CD14-positive monocyte (primary cell): ENCODE measurements at places on chromosomes 6 and 20.

DNA sequence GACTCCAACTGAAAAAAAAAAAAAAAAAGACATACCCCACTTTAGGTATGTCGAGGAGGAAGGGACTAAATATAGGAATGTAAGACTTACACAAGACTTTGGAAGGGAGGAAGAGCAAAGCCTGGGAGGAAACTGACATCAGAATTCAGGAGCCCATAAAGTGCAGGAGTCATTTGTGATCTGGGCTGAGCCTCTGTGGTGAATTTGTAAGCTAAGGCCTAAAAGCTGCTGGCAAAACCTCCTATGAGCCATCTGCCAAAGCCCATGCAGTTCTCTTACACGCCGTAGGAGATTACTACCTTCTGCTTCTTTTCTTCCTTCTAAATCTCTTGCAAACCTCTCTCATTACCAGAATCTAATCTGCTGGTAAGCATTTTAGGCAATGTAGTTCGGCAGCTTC lies 52.0 kb upstream of the THEMIS start:
- H3K27ac ChIP-seq = no peak overlapping the region
- H3K4me1 ChIP-seq = no peaks in the 10 kb centered on the region
- H3K27me3 ChIP-seq = no peaks in the 10 kb centered on the region
- no peaks in the 10 kb centered on the region for H3K36me3 ChIP-seq
- DNase-seq = no peak
- H3K4me3 ChIP-seq = no peak overlapping the region

- H3K27me3 ChIP-seq = no peaks in the 10 kb centered on the region
- H3K4me1 ChIP-seq = no peaks in the 10 kb centered on the region
- no peak overlapping the region for H3K4me3 ChIP-seq
- no peak overlapping the region for H3K27ac ChIP-seq
- H3K36me3 ChIP-seq = no peaks in the 10 kb centered on the region
- DNase-seq = no peak
Measured at GRCh38 chr20:17904027-17904426, 64.6 kb downstream of the SNX5 start.

DNA sequence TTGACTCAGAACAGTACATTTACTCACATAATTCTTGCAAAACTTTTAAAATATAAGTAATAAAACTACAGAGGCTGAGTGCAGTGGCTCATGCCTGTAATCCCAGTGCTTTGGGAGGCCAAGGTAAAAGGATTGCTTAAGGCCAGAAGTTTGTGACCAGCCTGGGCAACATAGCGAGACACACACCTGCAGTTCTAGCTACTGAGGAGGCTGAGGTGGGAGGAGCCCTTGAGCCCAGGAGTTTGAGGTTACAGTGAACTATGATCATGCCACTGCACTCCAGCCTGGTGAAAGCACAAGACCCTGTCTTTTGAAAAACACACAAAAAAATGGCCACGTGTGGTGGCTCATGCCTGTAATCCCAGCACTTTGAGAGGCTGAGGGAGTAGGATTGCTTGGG lies 21.8 kb upstream of the MYO6 start:
- no peaks in the 10 kb centered on the region for H3K4me1 ChIP-seq
- no peak for DNase-seq
- H3K27me3 ChIP-seq = no peaks in the 10 kb centered on the region
- H3K36me3 ChIP-seq = no peaks in the 10 kb centered on the region
- H3K27ac ChIP-seq = no peak overlapping the region

GRCh38 chr6:1609041-1609647 lies 571 bp upstream of the FOXC1 start:
- H3K36me3 ChIP-seq = no peaks in the 10 kb centered on the region
- H3K4me1 ChIP-seq = peaks cover 72% of the 10 kb centered on the region
- peaks cover 81% of the 10 kb centered on the region for H3K27me3 ChIP-seq
- H3K4me3 ChIP-seq = no peak overlapping the region
- no peak overlapping the region for H3K27ac ChIP-seq

GRCh38 chr6:137133122-137133521 lies 40.3 kb downstream of the IL22RA2 start:
- no peak overlapping the region for H3K4me3 ChIP-seq
- DNase-seq = no peak
- peaks cover 2% of the 10 kb centered on the region for H3K27me3 ChIP-seq
- H3K27ac ChIP-seq = no peak overlapping the region

GRCh38 chr6:43395776-43396175 lies 26.3 kb upstream of the ZNF318 start:
- no peak overlapping the region for H3K4me3 ChIP-seq
- H3K27me3 ChIP-seq = peaks cover 9% of the 10 kb centered on the region
- H3K27ac ChIP-seq = no peak overlapping the region
- DNase-seq = no peak
- peaks cover 24% of the 10 kb centered on the region for H3K4me1 ChIP-seq
- no peaks in the 10 kb centered on the region for H3K36me3 ChIP-seq

DNA sequence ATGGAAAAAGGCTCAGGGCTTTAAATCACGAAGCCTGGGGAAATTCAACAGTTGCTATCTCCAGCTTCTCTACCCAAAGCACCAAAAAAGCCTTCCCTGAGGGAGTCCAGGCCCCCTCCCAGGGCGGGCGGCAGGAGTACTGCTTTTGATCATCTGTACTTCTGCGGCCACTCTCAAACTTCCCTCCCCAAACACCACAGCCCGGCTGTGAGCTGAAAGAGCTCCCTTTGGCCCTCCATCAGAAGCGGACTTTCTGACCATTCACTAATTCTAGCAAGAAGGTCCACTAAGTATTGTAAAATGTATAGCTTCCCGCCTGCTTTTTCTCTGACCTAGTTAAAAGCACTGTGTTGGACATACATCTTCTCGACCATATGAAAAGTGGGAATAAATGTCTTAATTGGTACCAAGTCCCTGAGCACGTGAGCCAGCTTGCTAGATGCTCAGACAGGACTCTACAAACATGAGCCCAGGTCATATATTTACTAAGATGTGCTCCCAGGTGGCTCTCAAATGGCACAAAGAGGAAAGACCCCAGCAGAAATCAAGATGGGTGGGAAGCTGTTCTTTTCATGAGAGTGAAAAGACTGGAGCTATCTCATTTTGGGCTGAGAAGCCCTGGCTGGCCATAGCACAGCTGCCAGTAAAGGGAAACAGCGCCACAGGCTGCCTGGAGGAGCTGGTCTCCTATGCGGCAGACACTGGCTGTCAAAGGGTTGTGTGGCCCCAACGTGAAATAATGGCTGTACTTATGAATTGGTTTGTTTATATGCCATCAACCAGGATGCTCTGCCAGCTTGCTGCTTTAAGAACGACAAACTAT lies 58.6 kb downstream of the GFOD1 start:
- no peaks in the 10 kb centered on the region for H3K27me3 ChIP-seq
- DNase-seq = no peak
- H3K36me3 ChIP-seq = no peaks in the 10 kb centered on the region
- peak overlapping the region; percentile 39 for H3K4me3 ChIP-seq

DNA sequence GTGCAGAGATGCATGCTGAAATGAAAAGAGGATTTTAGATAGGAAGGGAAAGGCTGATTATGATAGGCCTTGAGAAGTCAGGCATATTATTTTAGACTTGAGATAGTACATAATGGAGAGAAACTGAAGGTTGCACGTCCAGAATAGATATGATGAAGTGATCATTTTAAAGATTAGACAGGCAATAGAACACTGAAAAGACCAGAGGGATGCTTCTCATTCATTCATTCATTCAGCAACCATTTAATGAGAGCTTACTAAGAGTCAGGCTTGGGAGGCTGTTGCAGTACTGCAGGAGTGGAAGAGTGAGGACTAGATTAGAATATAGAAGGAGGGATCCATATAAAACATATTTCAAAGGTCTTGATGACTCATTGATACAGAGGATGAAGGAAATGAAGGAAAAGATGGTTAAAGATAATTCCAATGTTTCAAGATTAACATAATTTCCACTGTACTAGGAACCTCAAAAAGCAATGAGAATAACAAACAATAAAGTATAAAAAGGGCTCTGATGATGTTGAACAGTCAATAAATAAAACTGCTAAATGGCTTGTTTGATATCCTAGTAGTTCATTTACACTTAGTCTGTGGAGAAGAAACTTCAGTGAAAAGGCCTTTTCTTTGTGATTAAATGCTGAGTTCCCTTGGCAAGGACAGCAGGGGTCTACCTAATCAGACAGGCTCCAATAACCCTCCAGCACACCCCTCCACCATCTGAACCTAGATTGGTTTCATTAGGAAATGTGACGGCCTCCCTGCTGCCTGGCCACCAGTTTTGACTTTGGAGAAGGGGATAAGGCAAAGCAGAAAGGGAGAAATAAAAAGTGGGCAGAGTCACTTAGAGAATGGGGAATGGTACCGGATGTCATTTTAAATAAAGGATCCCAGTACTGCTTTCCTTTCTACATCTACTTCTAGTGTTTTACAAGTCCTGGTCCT lies 5.3 kb upstream of the FBXO9 start:
- H3K27ac ChIP-seq = no peak overlapping the region
- peaks cover 10% of the 10 kb centered on the region for H3K36me3 ChIP-seq

GRCh38 chr6:98308564-98308963 lies 525.8 kb upstream of the POU3F2 start:
- DNase-seq = no peak
- H3K36me3 ChIP-seq = no peaks in the 10 kb centered on the region
- no peak overlapping the region for H3K4me3 ChIP-seq
- H3K4me1 ChIP-seq = no peaks in the 10 kb centered on the region
- no peak overlapping the region for H3K27ac ChIP-seq

DNA sequence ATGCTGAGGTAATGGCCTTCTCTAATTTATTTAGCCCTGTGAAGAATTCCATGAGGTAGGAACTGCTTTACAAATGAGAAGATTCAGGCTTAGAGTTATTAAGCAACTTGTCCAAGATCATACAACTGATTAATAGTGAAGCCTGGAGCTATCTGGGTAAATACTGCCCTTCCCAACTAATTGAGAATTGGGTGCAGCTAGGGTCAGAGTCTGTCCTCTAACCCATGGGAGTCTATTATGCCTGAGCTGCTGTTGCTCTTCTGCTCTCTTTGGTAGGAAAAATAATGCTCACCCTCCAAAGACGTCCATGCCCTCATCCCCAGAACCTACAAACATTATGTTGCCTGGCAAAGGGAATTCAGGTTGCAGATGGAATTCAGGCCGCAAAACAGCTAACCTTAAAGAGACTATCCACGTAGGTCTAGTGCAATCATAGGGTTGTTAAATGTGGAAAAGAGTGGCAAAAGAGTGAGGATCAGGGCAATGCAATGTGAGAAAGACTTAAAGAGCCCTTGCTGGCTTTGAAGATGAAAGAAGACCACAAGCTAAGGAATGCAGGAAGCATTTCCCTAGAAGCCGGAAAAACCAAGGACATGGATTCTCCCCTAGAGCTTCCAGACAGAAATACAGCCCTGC lies 90.1 kb downstream of the SPTLC3 start:
- H3K4me3 ChIP-seq = no peak overlapping the region
- no peak overlapping the region for H3K27ac ChIP-seq
- no peaks in the 10 kb centered on the region for H3K27me3 ChIP-seq
- H3K4me1 ChIP-seq = no peaks in the 10 kb centered on the region

GRCh38 chr6:2733324-2733723 lies 17.4 kb downstream of the MYLK4 start:
- no peaks in the 10 kb centered on the region for H3K36me3 ChIP-seq
- H3K27ac ChIP-seq = peak overlapping the region; percentile 87
- no peak overlapping the region for H3K4me3 ChIP-seq
- no peaks in the 10 kb centered on the region for H3K27me3 ChIP-seq

DNA sequence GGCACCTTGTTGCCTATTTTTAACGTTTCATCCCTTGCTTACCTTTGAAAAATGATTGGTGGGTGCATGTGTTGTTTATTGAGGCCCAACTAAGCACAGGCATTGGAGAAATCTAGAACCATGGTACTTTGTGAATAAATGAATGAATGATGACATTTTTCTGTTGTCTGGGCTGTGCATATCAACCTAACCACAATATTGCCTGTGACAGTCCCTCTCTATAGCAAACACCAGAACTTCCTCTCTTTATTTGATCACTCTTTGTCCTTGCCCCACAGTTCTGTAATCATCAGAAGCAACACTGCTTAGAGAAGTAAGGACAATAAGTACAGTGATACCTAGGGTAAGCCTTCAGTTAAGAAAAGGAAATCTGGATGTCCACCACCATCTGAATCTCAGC lies 75.1 kb downstream of the TBC1D7 start:
- no peaks in the 10 kb centered on the region for H3K27me3 ChIP-seq
- H3K4me1 ChIP-seq = peaks cover 58% of the 10 kb centered on the region
- H3K27ac ChIP-seq = peak overlapping the region; percentile 37
- H3K4me3 ChIP-seq = no peak overlapping the region
- peak; percentile 60 for DNase-seq

DNA sequence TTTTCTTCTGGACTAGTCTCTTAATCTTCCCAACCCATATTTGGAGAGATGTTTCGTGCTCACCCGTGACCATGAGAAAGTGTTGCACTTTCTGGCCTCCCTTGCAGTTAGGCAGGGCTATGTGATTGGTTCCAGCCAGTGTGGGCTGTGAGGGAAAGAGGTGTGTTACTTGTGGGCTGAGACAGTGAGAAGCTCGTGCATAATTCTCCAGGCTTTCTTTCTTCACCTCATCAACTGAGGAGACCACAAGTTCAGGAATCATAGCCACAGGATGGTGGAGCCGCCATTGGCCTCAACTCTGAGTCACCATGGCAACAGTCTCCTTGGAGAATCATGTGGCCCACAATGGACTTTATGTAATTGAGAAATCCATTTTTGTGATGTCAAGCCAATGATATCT lies 57.5 kb upstream of the FUCA2 start:
- H3K27me3 ChIP-seq = no peaks in the 10 kb centered on the region
- no peak overlapping the region for H3K27ac ChIP-seq

DNA sequence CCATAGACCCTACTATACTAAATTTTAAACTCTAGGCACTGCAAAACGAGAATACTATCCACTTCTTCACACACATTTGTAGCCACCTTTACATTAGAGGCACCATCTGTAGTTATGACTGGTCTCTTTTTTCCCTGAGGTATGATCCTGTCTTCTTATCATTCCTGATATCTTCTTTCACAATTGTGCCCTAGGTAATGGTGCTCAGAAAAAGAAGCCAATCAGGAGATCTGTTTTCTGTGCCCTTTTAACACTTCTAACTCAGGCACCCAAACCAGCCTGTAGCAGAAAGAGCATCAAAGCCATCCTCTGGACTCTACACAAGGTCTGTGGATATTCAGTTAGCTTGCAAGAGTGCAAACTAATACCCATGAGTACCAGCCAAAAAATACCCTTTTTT lies 149.7 kb upstream of the SGK1 start:
- H3K4me1 ChIP-seq = peaks cover 8% of the 10 kb centered on the region
- no peak for DNase-seq
- H3K27ac ChIP-seq = no peak overlapping the region
- no peaks in the 10 kb centered on the region for H3K36me3 ChIP-seq
- H3K27me3 ChIP-seq = no peaks in the 10 kb centered on the region
- no peak overlapping the region for H3K4me3 ChIP-seq

- H3K4me3 ChIP-seq = no peak overlapping the region
- peaks cover 41% of the 10 kb centered on the region for H3K4me1 ChIP-seq
- no peaks in the 10 kb centered on the region for H3K36me3 ChIP-seq
- no peaks in the 10 kb centered on the region for H3K27me3 ChIP-seq
Measured at GRCh38 chr20:32473231-32474008, 111.7 kb downstream of the NOL4L start.

- DNase-seq = peak; percentile 59
- no peaks in the 10 kb centered on the region for H3K36me3 ChIP-seq
- H3K27me3 ChIP-seq = no peaks in the 10 kb centered on the region
- H3K27ac ChIP-seq = no peak overlapping the region
Measured at GRCh38 chr6:108541843-108542759, 18.6 kb upstream of the FOXO3 start.
